ENCODE measurements at places on chromosomes 5 and 9.

GRCh38 chr5:54946306-54946819 is 39.0 kb downstream of the ESM1 start:
- DNase-seq: no peak

DNA sequence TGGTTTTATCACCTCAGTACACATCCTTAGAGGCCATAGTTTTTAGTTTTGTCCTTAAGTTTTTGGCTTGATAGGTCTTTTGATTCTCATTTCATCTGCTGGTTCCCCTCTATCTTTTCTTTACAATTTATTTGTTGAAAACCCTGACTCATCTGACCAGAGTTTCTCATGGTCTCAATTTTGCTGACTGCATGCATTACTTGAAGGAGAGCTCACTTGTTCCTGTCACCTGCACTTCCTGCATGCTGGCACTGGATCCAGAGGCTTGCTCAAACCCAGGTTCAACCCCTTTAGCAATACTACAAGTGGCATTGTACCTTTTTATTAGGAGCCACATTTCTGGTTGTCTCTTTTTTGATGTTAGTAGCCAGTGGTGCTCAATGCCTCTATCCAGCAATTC is 26.7 kb downstream of the FBXO10 start:
- no peak for DNase-seq

DNA sequence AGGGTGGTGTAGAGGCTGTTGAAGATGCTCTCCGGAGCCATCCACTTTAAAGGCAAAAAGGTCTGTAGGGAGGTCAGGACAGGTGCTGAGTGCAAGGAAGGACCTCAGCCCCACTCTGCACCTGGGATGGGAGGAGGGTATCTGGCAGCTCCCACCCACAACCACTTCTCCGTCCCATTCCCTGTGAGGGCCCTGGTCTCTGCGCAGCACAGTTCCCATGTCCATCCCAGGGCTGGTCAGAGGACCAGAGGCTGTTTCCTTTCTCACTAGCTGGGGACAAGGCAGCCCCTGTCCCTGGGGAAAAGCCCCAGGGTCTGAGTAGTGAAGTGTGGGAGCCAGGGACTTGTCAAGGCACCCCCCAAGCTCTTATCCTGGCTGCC is 33.7 kb upstream of the CSF1R start:
- no peak for DNase-seq

DNA sequence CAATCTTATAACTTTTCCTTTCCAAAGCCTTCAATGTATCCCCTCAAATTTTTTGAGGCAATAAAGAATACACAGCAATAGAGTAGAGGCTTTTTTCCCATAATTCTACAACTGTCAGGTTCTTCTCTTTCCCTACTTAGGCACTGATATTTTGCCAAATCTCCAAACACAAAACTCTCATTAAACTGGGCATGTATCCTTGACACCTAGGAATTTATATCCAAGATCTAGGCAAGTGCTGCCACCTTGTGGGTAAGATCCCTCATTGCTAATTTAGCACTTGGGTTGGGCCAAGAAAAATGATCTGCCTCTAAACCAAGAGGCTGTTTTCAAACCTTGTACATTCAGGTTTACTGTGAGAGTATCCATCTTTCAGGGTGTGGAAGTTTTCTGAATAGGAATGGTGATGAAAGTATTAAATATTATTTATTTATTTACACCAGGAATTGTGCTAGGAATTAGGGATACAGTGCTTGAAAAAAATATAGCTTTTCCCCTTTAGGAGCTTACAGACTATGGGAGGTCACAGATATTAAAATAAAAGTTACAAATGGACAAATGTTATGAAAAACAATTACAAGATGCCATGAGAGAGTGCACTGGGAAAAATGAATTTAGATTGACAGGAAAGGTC is 17.6 kb downstream of the TSTD2 start:
- peak; percentile 68 for DNase-seq

GRCh38 chr9:28267351-28267750 is 694.1 kb upstream of the C9orf72 start:
- DNase-seq: no peak

DNA sequence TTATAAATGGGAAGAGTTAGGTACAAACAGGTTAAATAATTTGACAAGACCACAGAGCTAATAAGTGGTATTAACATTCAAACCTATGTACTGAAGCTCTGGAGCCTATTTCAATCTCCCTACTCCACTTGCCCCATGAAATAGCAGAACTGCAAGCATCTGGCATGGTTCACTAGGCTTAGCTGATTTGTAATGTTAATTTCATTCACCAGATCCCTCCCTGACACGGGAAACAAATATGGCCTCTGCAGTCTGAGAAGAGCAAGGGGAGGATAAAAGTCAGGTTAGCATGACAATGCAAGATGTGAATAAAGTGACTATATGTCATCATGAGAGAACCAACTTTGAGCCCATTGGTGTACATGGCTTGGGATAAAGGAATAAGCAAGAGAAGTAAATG is 428.8 kb downstream of the BRINP1 start:
- DNase-seq: no peak

- no peak for DNase-seq
Measured at GRCh38 chr5:179124853-179125788, 64.9 kb downstream of the ZNF354C start.

GRCh38 chr5:56963246-56963645 is 11.3 kb upstream of the MIER3 start:
- DNase-seq: no peak

GRCh38 chr5:169204788-169205400 is 96.0 kb downstream of the SLIT3 start:
- no peak for DNase-seq

DNA sequence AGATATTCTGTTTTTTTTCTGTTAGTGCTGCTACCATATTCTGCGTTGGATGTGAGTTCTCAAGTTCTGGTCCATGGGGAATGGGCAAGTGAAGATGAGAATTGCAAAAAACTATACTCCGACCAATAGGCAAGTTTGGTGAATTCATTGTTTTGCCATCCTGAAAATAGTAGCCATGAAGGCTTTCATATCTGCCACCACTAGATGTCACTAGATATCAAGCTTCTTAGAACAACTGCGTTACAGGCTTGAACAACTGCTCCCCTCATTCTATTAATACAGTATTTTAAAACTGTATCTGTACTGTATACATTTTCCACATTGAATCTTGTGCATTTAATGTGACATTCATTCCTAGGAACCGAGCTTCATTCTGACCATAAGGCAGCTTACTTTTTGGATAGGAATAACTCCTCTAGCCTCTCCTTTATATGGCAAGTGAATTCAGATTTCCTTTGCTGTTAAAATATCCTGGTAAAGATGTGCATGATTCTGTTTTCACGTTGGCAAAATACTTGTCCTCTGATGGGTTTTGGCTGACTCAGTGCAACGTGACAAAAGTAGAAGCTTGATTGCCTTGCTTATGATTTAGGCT is 163.6 kb downstream of the SREK1 start:
- peak; percentile 80 for DNase-seq

GRCh38 chr9:68978066-68978465 is 35.8 kb downstream of the PRKACG start:
- DNase-seq: no peak

GRCh38 chr9:69470186-69470977 is 145.4 kb downstream of the ENTREP1 start:
- no peak for DNase-seq

- no peak for DNase-seq
Measured at GRCh38 chr5:33711094-33711679, 180.6 kb downstream of the ADAMTS12 start.

DNA sequence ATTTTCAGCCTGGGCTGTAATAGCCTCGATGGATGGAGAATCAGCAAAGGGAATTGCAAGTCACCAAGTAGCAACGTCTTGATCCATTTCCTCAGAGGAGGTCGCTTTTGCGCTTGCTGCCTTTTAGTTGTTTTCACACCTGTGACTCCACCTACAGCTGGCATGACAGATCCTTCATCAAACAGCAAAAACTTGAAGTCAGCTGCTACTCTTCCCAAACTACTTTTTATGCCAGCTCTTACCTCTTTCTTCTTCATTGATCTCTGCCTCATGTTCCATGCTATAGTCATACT is 107.7 kb downstream of the MAT2B start:
- no peak for DNase-seq

GRCh38 chr5:84088996-84089395 is 295.7 kb downstream of the EDIL3 start:
- peak; percentile 65 for DNase-seq

DNA sequence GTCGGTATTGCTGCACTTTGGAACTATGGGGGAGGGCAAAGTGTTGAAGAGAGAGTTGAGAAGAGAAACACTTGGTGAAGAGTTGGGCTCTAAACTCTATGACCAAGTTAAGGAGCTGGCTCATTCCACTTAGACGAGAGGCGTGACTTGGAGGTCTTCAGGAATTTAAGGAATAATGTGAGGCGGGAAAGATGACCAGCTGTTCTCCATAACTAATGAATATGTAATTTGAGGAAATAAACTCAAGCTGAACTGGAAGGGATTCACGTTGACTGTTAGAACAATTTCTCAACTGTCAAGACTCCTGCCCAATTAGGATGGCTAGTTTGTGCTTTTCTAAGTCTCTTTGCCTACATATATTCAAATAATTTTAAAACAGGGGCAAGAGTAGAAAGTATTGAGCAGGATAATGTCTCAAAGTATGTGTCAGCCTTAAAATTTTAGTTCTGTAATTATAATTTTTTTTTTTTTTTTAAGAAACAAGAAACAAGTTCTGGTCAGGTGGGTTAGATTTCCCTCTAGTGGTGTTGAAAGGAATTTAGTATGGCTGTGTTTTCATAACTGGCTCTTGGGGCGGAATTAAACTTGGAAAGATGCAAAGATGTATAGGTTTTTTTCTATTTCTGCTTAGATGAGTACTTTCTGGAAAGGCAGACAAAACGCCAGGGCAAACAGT is 33.4 kb downstream of the TMEM252 start:
- DNase-seq: no peak

DNA sequence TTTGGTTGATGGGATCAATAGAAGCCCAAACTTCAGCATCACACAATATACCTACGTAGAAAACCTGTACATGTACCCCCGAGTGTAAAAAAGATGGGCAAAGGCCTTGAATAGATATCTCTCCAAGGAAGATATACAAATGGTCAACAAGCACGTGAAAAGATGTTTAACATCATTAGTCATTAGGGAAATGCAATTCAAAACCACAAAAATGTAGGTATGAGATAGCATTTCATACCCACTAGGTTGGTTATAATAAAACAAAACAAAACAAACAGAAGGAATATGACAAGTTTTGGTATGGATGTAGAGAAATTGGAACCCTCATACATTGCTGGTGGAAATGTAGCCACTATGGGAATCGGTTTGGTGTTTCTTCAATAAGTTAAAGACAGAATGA is 33.1 kb upstream of the PPARGC1B start:
- peak; percentile 13 for DNase-seq

- no peak for DNase-seq
Measured at GRCh38 chr5:178115814-178116142, 2.4 kb downstream of the N4BP3 start.

DNA sequence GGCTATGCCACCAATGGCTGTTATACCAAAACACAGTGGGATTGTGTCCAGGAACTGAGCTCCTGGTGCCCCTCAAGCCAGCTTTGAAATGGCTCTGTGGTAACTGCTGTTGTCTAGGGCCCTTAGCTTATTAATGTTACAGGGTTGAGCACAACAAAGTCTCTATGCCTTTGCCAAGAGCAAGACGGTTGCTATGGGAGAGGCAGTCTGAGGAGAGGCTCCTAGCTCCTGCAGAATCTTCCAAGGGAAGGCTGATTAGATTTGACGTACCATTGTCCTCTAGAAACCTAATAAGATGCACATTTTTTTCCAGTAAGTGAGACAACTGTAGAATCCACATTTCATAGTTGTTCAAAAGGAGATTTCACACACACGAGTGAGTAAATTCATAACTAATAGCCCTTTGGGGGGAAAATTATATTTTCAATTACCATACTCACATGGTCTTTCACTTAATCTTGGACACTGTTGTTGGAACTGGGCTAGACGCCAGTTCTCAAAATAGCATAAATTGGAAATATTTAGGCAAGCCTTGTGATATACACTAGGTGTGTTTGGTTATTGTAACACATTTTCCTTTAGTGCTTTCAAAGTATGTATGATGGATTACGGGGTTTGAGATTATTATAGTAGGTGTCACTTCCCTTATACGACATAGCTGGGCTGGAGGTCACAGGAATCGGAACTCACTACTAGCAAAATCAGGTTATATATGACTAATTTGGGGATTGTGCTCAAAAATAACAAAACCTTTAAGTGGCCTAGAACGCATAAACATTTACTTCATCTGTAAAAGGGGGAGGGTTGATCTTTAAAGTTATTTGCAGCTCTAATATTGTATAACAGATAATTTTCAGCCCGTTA is 186.3 kb upstream of the EGFLAM start:
- DNase-seq: no peak

GRCh38 chr5:92775711-92776615 is 805.1 kb downstream of the NR2F1-AS1 start:
- no peak for DNase-seq

DNA sequence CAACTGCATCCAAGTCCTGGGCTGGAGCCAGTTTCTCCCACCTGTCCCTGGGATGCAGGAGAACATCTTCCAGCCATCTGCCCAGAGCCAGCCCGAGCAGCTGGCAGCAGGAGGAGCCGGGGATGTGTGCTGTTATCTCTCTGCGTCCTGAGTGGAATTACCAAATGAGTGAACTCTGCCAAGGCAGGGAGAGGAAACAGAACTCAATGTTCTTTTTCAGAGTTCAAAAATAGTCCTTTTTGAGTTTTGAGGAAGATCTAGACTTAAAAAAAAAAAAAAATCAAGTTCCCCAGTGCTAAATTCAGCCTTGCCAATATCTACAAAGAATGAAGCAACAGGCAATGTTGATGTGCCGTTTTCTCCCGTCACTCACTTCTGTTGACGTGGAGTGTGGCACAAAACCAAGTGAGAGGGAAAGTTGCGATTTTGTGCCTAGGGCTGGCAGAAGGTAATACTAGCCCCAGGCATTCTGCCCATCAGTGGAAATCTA is 56.2 kb downstream of the TMOD1 start:
- peak; percentile 53 for DNase-seq

GRCh38 chr5:2048664-2049063 is 165.9 kb upstream of the IRX4 start:
- DNase-seq: no peak

DNA sequence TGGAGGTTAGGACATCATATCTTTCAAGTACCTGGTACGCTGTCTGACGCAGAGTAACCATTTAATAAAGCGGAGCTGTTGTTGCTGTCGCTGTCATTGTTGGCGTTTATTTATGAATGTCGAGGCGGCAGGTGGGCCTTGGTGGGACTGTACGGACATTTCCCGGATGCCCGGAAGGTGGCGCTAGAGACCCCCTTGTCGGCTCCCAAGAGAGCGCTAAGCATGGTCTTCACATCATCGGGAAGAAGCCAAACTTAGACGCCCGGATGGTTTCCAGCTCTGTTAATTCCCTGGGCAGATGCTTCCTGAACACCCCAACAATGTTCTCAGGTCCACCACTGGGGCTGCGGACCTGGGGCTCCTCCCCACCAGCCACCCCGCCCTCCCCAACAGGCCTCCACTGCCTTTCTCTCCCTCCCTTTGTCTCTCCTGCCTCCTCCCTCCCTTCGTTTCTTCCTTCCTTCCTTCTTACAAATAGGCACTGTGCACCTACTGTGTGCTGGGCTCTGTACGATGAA is 54.1 kb downstream of the DUSP1 start:
- peak; percentile 68 for DNase-seq
